ENCODE measurements at places on chromosomes 6 and 20. TPM values are rescaled to one million over a fixed set of nuclear protein-coding genes. Genes with fewer than 3 reads are reported as not detected.

GRCh38 chr6:89118931-89119330 lies 1.1 kb upstream of the SRSF12 start:
- no peak for DNase-seq

Gene SHLD1
- total RNA-seq: 1.6 TPM

- DNase-seq: no peak
Measured at GRCh38 chr6:48150701-48151100, 39.7 kb upstream of the PTCHD4 start.

Gene RFX6
- total RNA-seq: not detected

GRCh38 chr6:88358846-88359245 lies 192.7 kb upstream of the CNR1 start:
- no peak for DNase-seq

DNA sequence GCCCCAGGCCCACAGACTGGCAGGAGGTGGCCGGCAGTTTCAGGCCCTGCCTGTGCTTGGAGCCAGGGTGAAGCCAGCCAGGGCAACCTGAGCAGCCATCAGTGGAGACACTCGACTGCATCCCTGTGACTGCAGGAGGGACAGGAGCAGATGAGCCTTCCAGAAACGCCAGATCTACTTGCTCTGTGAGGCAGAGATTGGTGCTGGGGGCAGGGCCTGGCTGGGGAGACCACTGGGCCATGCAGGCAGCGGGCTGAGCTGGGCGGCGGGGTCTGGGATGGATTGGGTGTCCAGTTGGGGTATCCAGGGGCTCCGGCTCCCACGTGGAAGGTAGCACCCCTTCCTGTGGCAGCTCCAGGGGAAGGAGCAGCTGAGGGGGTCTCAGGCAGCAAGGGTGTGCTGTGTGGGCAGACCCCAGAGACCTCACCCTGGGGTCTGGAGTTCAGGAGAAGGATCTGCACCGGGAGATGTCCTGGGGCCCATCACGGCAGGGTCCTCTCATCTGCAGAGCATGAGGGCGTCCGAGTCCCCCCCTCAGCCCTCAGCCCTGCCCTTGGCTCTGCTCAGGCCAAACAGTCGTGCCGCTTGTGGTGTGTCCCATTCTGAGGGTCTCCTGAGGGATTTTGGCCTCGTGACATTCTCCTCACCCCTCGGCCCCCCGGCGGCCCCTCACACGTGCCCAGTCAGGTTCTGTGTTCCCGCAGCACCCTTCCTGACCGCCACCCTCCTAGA lies 334.9 kb downstream of the TAF4 start:
- no peak for DNase-seq

GRCh38 chr6:98241630-98242029 lies 592.7 kb upstream of the POU3F2 start:
- DNase-seq: no peak

DNA sequence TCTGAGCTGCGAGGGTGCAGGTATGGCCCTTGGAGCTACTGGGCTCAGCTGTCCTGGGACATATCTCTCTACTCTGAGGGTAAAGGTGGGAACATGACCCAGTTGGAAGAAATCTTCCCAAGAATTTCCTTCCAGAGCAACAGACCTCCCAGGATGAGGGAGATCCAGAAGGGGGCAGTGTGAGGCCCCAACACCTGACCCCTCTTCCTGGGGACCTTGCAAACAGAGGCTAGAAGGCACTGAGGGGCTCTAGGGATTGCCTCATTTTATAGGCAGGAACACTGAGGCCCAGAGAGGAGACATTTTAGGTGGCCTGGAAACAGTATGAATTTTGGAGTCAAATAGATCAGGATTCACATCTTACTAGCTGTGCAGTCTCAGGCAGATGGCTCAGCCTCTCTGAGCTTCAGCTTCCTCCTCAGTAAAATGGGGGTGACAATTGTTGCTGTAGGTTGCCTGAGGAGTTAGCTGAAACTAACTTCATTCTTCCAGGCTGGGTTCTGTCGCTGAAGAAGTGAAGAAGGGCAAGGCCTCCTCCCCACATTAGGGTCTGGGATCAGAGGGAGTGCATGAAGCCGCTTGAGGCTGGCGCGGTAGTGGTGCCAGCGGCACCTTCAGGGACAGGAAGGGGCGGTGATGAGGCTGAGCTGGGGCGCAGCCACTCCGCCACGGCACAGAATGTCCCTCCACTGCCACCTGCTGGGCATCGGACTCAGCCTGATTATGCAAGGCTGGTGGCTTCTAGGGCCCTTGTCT lies 11.4 kb downstream of the KCNK17 start:
- DNase-seq: no peak

Gene SMLR1
- total RNA-seq: not detected
